ENCODE measurements at places on chromosomes 12 and 14. TPM values are rescaled to one million over a fixed set of nuclear protein-coding genes. Genes with fewer than 3 reads are reported as not detected.

Gene RAB15
- total RNA-seq = 7.7 TPM

Gene SIX6
- total RNA-seq = not detected

Gene KRT74
- not detected for total RNA-seq

Gene TMEM63C
- total RNA-seq = 0.66 TPM

GRCh38 chr12:66860752-66861750 lies 182.2 kb upstream of the GRIP1 start:
- DNase-seq = peak; percentile 49

- DNase-seq = peak; percentile 27
Measured at GRCh38 chr14:105581551-105582341, 55.4 kb downstream of the TMEM121 start.

DNA sequence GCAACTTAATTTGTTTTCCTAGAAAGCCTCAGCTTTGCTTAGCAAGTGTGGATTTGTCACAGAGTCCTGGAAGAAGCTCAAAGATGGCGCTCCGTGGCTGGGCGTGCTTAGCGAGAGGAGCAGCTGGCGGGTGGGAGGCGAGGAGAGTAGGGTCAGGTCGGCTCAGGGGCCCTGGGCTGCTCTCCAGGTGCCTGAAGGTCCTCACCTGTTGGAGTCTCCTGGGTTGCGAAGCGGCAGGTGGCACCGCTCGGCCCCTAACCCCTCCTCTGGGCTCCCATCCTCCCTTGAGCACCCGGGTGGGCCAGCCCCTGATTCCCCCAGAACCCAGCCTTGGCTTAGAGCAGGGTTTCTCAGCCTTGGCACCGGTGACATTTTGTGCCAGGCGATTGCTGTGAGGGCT lies 25.1 kb downstream of the LRTM2 start:
- no peak for DNase-seq

DNA sequence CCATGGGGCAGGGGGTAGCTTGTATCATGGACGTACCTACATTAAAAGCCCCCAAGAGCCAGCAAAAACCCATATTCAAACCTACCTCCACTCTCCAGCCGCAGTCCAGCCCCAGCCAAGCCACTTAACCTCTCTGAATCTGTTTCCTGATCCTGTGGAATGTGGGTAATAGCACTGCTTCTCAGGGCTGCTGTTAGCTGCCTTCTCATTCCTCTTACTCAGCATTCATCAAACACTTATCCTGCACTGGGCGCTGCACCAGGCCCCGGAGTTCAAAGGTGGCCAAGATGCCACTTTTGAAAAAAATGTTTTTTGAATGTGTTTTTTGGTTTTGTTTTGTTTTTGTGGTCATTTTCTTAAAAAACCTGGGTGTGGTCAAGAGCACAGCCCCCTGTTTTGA lies 237.4 kb downstream of the CHST11 start:
- DNase-seq = no peak

All from SJSA1 (cell line).